ENCODE measurements at places on chromosomes 13 and 19.

- DNase-seq, result no peak
Observed at GRCh38 chr13:111850458-111850857, 216.5 kb upstream of the SOX1 start.

GRCh38 chr19:16118489-16119033 is 6.9 kb downstream of the RAB8A start:
- DNase-seq, result peak; percentile 39

DNA sequence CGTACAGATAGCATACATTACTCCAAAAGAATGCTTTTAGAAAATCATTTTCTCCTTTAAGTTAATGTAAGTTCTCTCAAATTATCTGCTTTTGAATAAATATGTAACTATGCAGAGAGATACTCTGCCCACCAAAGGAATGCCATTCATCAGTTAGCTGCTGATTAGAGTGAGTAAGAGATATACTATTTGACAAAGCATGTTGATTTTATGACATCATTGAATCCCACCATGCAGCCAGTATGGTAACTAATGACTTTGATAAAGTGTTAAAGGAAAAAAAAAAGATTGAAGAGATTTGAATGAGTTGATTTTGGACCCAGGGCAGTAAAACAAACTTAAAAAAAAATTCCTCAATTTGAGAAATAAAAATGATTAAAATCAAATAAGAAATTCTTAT is 521.5 kb downstream of the SLITRK6 start:
- DNase-seq, result no peak

DNA sequence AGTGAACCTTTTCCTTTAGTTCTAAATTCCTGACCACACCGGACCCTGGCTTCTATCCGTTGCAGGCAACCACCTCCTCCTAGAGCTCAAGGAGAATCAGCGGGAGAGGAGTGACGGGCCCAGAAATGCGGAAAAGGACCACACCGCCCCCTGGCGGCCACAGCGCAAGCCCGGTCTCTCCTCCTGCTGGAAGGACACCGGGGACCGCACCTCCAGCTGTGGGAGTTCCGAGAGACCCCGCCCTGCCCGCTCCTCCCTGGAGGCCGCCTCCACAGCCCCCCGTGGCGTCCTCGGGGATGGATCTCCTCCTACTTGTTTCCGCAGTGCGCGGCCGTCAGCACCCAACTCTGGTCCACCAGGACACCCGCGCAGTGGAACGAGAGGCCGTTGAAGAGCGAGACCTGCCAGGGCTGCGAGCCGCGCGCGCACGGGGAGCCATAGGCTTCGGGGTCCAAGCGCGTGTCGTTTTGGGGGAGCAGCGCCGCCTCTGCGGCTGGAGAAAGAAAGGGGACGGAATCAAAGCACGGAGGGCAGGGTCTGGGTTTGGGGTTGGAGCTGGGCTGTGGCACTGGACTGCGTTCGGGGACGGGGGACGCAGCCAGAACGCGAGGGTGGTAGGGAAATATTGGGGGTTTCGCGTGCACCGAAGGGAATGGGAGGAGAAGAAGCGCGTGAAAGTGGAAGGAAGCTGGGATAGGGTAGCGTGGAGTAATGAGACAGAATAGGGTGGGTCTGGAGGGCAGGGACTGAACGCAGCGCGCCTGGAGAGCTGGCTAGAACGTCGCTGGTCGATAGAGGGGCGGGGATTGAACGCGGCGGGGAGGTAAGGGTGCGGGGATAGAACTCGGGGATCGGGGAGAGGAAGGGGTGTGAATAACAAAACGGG is 2.5 kb downstream of the KLK10 start:
- DNase-seq, result peak; percentile 23

DNA sequence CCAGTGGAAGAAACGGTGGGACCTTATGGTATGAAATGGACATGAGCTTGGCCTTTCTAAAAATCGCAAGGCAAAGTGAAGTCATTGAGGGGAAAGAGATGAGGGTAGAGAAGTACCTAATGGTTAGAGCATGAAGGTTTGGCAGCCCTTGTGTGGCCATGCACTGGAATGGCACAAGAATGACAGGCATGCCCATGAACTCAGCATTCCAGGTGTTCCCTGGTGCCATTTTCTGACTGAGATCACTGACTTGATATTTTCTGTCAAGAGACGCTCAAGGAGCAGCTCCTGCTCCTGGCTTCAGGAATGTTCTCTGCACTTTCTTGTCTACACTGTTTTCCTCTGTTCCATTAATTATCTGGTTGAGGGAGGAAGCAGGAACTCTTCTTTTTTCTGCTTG is 225.0 kb upstream of the SLC10A2 start:
- DNase-seq, result no peak

GRCh38 chr19:2478756-2479555 is 3.0 kb downstream of the GADD45B start:
- peak; percentile 75 for DNase-seq

DNA sequence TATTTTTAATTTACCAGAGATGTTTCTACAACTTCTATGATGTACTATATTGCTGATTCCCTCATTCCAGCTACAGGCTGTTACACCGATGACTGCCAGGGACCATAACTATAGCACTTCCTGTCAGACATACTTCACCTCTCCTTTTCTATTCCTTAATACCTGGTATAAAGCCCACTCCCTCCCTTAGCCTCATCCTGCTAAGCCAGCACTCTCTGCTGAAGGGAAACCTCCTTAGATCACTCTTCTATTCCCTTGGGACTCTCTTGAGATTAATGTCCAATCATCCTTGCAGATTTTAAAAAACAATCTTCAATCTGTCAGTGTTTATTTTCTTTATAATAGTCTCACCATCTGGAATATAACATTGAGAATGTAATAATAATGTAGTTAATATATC is 127.9 kb downstream of the DIAPH3 start:
- DNase-seq, result no peak

DNA sequence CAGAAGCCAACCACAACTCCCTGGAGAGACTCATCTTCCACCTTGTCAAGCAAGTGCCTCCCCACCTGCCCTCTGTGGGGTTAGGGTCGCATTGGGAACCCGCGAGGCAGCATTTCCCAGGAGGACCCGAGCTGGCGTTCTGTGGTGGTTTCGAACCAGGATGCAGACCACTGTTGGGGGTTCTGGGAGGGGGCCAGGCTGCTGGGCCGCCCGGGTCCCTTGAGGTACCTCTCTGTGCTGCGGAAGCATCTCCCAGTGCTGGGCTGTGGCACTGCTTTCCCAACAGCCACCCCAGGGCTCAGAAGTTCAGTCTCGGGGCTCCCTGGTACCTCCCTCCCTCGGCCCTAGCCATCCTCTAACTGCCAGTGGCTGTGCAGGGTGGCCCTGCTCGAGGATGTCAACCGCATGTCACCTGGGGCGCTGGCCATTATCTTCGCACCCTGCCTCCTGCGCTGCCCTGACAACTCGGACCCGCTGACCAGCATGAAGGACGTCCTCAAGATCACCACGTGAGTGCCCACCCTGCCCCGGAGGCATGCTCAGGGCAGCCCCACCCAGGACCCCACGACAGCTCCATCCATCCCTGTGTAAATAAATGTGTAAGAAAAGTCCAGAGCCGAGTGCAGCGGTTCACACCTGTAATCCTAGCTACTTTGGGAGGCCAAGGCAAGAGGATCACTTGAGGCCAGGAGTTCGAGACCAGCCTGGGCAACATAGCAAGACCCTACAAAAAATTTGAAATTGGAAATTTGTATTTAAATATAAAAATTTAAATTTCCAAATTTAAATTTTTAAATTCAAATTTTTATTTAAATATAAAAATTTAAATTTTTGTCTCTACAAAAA is 8.2 kb upstream of the USE1 start:
- no peak for DNase-seq

DNA sequence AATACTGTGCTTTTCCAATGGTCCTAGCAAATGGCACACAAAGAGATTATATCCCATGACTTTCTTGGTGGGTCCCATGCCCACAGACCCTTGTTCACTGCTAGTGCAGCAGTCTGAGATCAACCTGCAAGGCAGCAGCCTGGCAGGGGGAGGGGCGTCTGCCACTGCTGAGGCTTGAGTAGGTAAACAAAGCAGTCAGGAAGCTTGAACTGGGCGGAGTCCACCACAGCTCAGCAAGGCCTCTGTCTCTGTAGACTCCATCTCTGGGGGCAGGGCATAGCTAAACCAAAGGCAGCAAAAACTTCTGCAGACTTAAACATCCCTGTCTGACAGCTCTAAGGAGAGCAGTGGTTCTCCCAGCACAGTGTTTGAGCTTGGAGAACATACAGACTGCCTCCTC is 82.9 kb downstream of the ZNF737 start:
- DNase-seq, result peak; percentile 9

DNA sequence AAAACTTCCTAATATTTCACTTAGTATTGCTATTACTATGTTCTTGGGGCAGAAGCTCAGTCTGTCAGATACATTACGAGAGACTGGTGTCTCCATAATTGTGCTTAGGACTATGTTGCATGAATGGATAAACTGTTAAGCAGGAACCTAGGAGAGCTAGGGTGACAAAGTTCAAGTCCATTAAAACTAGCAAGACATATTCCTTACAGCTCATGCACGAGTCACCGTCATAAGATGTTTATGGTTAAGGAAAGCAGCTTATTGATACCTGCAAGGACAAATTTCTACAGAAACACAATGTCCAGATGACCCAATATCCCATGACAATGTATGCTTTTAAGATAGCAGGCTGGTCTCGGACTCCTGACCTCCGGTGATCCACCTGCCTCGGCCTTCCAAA is 5.7 kb upstream of the ZNF813 start:
- DNase-seq, result no peak

- no peak for DNase-seq
Observed at GRCh38 chr13:46507981-46508380, 45.0 kb upstream of the LRCH1 start.

DNA sequence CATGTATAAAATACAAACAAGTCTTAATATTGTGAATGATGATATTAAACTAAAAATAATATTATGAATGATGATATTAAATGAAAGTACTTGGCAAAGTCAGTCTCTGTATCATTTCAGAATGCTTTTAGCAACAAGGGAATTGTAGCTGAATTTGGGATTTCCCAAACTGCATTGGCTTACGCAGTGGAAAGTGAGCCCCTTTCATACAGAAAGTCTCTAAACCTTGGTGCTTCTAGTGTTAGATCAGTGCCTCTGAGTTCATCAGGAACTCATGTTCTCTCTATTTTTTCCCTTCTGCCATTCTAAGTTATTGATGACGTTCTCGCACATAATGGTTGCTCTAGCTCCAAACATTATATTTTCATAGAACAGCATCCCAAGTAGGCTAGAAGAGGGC is 300.0 kb downstream of the ITGBL1 start:
- no peak for DNase-seq

- DNase-seq, result no peak
Observed at GRCh38 chr13:49305792-49306425, 58.2 kb downstream of the CDADC1 start.

DNA sequence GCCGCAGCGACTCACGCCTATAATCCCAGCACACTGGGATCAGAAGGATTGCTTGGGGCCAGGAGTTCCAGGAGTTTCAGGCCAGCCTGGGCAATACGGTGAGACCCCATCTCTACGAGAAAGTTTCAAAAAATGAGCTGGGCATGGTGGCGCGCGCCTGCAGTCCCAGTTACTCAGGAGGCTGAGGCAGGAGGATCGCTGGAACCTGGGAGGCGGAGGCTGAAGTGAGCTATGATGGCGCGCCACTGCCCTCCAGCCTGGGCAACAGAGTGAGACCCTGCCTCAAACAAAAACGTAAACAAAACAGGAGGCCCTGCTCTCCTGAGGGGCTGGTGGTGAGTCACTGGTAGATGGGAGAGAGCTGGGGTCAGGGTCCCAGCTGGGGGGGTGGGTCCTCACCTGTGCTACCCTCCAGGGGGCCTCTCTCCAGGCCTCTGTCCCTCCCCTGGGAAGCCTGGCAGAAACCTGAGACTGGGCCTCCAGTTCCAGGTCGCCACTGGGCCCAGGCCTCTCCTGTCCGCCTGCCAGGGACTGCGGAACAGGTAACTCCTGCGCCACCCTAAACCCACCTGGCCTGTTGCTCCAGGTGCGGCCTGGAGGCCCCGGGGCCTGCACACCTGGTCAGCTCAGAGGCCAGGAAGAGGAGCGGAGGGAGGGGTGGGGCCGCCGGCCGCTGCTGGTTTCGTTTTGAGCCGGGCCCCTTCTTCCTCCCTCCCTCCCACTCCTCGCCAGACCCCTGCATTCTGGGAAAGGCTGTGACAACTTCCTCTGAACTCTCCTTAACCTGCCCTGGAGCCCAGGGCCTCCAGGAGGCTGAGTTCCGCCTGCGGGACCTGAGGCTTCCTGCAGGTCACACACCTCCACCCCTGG is 17.2 kb upstream of the ZBTB7A start:
- DNase-seq, result peak; percentile 71

DNA sequence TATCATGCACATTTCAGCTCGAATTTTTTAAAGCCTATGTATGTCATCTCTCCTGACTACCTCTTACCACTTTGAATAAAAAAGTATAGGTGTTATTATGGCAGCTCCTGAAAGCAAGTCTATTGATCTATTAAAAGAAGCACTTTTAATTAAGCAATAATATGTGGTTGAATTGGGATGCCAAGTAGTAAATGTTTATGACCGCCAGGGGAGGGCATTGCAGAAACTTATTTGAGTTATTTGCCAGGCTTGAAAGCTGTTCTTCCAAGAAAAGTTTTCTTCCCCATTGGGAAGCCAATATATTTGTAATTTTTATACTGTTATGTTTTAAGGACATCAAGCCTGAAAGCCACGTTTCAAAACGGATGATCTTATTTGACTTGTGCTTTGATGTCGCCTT is 88.1 kb upstream of the SOX21 start:
- no peak for DNase-seq

DNA sequence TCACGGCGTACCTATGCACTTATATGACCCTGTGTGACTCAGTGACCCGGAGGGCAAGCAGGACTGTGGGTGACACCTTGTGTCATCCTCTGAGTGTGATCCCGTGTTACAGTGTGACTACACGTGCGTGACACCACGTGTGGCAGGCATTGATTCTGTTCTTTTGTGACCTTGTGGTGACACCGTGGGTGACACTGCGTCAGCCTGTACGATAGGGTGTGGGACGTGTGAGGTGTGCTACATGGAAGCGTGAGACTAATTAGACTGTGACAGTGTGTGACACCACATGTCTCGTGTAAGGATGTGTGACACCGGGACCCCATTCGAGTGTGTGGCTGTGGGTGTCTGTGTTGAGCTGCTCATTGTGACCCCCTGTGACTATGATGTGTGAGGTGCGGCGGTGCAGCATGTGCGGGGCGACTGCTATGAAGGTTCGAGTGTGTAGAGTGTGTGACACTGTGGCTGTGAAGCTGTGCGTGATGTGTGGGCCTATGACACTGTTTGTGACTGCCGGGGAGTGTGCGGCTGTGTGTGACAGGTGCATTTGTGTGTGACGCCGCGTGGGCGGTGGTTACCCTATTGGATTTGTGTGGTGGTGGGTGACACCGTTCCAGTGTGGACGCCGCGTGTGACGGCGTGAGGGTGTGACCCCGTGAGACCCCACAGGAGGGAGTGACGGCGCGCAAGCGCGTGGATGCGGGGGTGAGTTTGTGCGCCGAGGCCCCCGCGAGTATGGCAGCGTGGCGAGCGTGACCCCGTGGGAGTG is 399 bp upstream of the SPTBN4 start:
- peak; percentile 84 for DNase-seq

- DNase-seq, result no peak
Observed at GRCh38 chr19:35932291-35932936, 3.8 kb upstream of the LRFN3 start.

GRCh38 chr13:109744512-109745051 is 41.8 kb downstream of the IRS2 start:
- DNase-seq, result no peak

Measured in CD4-positive, alpha-beta T cell treated with Interleukin-1 beta for 1 hour (primary cell).